ENCODE measurements at places on chromosomes 6 and 20.

GRCh38 chr6:41767112-41767833 lies 12.4 kb downstream of the FRS3 start:
- DNase-seq = no peak

GRCh38 chr20:60228255-60228654 lies 270.0 kb downstream of the CDH26 start:
- DNase-seq = no peak

DNA sequence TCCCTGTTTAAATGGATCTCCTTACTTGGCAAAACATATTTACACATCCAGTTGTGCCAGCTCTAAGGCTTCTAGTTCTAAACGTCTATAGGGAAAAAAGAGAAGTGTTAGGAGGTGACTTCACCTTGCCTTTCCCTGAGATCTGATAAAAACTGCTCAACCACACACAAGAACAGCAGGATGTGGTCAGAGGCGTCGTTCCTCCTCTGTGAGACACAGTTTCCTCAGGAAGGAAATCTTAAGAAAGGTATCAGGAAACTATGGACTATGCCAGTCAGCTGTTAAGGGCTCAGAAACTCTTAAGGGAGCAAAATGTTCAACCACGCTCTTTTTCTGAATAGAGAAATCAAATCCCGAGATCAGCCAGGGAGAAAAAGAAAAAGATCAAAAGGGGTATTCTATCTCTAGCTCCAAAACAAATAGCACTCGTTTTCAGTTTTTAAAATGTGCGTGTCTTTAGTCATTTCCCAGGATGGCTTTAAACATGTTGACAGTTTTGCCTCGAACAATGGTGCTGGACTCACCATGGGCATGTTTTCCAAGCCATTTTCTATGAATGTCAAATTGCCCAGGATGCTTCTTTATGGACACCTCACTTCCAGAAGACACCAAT lies 154.5 kb downstream of the HACE1 start:
- peak; percentile 8 for DNase-seq

DNA sequence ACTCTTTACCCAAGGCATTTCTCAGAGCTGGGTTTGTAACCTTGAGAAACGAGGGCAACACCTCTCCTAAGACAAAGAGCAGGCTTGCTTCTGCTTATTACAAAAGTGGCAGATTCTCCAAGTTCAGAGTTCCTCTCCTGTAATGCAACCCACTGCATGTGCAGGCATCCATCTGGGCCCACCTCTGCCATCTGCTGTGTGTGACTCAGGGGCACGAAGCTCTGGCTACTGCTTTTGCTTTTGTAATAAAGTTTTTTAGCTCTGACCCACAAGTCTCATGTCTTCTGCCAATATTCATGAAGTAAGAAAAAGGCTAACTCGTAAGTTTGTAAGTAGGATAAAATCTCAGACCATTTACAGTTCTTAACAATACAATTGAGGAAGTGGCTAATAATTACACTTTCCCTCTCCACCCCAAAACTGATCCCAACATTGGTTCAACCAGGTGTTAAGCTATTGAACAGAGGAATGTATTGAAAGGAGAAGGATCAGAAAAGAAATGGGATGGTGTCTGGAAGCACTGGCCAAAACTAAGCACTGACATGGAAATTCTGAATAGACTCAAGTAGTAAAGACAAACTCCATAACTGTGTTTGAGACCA lies 51.7 kb upstream of the SMLR1 start:
- DNase-seq = no peak

- no peak for DNase-seq
Observed at GRCh38 chr6:141321493-141322347, 811.0 kb upstream of the GJE1 start.

DNA sequence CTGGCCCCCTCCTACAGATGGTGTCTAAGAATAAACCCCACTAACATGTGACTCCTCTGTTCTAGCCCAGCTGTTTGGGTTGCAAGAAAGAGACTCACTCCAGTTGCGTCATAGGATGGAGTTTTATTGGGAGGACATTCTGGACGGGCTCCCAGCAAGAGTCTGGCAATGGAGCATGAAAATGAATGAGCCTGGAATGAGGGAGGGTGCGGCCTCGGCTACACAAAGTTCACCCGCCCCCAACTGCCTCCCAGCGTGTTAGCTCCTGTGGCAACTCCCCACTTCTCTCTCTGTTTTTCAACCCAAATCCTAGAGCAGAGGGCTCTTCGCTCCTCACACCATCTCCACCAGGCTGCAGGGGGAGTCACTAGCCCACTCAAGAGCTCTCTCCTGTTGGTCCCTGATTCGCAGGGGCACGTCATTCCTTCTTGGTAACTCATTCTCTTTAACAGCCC lies 5.1 kb upstream of the ADAM33 start:
- DNase-seq = no peak

- no peak for DNase-seq
Observed at GRCh38 chr20:42309050-42309449, 690.9 kb upstream of the CHD6 start.

DNA sequence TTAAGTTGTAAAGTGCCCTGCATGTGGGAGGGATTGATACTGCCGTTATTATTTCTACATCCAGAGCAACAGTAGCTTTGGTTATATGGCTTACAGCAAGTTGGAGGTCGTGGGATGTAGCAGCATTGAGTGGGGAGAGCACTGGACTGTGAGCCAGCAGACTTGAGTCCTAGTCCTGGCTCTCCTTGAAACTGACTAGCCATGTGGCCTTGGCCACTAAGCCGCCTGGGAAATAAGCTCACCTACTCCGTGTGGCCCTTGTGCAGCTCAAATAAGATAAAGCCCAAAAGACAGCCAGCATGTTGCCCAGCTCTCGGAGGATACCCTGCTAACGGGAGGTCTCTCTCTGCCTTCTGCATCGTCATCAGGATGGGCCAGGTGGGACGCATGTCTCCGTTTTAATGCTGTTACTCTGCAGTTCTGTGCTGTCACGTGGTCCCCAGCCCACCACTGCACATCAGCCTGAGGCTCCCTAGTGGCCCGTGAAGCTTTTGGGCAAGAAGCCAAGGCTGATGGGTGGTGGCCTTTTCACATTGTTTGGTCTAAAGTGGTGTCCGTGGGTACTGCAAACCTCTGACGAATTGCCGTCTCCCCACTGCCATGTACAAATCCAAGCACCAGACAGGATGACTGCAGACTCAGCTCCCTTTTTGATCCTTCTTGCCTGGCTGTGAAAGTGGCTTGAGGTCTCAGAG lies 7.9 kb downstream of the EPB41L1 start:
- no peak for DNase-seq

DNA sequence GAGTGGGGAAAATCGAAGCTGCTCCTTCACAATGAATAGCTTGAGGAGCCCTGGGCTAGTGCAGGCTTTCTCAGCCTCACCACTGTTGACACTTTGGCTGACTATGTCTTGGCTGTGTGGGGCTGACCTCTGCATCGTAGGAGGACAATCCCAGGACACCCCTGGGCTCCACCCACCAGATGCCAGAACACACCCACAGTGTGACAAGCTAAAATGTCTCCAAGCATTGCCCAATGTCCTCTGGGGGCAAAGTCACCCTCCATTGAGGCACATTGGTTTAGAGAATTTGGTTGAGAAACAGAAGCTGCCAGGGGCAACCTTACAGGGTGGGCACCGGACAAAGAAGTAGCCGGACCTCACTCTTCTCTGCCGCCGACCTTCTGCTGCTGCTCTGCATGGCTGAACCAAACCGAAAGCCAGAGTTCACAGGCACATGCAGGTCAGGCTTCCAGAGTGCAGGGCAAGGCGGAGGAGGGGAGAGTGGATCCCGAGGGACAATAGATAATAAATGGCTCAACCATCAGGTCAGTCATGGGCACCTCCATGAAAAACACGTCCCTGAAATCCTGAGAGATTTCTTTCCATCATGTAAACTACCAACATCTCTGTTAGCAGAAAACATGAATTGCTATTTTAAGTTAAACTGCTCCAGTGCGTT lies 189.0 kb downstream of the LRFN2 start:
- no peak for DNase-seq
